ENCODE measurements at places on chromosomes 7 and 10.
A peak's percentile ranks its signal among the peaks of the same experiment; 100 is the strongest.

DNA sequence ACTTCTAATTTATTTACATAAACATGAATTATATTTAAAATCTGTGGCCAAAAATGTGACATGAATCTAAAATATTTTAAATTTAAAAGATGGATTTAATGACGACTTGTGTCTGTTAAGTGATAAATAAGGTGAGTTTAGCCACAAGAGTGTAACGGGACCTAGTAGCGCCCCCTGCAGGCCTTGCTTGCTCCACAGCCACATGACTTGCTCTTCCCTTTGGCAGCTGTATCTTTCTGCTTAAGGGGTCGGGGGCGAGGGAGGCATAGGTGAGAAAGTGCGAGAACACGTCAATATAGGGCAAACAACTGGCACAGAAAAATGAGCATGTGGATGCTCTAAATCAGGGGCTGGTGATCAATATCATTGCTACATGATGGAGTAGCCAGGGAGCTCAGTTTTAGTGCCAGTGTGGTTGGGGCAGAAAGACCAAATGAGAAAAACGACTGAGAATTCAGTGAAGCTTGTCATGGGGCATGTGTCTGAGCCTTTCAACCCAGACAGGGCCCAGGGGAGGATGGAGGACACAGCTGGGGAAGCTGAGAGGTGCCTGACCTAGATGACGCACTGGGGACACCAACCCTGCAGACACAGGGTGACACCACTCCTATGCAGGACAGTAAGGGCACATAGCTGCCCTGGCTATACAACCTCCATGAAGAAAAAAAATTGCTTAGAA is 49.8 kb downstream of the PAXIP1 start:
- DNase-seq, result peak; percentile 69

DNA sequence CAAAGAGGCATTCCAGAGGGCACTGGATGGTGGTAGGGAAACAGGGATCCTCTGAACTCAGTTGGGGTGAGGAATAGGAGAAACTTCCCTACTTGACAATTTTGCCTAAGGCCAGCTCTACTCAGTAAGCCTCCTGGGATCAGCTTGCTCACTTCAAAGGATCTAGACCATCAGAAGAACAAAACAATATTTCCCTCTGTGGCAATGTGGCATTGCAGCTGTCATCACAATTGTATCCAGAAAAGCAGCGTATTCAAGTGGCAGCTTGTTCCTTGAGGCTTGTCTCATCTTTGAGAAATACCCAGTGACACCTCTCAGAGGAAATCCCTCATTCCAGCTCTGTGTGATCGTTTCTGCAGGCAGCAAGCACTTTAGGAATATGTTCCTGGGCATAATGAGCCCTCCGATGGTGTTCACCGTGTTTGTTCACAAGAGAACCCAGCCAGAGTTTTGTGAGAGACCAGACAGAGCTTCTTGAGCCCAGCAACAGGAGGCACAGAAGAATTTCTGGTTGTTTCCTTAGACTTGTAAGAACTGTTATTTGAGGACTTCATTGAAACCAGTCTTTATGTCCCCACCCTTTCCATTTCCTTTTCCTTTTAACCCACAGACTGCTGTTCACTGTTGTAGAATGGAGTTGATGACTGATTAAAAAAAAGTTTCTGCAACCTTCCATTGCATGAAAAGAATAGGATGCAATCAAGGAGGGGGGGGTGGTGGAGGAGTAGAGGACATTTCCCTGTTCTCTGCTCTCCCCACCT is 747.3 kb downstream of the LRMDA start:
- DNase-seq, result no peak

DNA sequence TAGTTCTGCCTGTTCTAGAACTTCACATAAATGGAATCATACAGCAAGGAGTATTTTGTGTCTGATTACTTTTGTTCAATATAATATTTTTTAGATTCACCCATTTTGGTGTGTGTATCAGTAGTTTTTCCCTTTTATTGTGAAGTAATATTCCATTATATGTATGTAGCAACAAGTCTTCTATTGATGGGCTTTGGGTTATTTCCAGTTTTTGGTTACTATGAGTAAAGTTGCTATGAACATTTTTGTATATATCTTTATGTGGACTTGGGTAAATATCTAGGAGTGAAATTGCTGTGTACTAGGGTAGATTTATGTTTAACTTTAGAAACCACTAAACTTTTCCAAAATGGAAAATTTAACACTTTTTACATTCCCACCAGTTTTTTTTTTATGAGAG is 35.7 kb downstream of the ADK start:
- no peak for DNase-seq

GRCh38 chr7:51314726-51315125 is 1.9 kb downstream of the COBL start:
- DNase-seq, result no peak

DNA sequence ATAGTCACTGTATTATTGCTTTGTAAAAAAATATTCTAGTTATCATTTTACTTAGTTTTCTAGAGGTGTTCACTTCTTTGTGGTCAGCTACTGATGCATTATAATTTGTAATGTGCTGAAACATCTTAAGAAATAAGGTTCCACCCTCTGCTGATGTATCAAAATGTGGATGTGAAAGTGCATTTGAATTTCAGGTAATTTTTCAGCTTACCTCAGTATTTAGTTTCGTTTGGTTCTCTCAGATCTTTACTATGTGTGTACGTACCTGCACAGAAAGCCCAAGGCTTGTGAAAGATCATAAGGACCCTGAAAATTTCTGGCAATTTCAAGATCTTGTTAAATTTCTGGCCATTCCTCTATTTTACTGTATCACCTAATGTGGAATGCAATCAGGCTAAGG is 542.3 kb upstream of the TPK1 start:
- no peak for DNase-seq

GRCh38 chr10:116101616-116102315 is 171.2 kb downstream of the GFRA1 start:
- DNase-seq, result no peak

- no peak for DNase-seq
Observed at GRCh38 chr7:33754933-33755928, 150.1 kb upstream of the BMPER start.

- no peak for DNase-seq
Observed at GRCh38 chr7:139557857-139558581, 34.5 kb downstream of the CLEC2L start.

DNA sequence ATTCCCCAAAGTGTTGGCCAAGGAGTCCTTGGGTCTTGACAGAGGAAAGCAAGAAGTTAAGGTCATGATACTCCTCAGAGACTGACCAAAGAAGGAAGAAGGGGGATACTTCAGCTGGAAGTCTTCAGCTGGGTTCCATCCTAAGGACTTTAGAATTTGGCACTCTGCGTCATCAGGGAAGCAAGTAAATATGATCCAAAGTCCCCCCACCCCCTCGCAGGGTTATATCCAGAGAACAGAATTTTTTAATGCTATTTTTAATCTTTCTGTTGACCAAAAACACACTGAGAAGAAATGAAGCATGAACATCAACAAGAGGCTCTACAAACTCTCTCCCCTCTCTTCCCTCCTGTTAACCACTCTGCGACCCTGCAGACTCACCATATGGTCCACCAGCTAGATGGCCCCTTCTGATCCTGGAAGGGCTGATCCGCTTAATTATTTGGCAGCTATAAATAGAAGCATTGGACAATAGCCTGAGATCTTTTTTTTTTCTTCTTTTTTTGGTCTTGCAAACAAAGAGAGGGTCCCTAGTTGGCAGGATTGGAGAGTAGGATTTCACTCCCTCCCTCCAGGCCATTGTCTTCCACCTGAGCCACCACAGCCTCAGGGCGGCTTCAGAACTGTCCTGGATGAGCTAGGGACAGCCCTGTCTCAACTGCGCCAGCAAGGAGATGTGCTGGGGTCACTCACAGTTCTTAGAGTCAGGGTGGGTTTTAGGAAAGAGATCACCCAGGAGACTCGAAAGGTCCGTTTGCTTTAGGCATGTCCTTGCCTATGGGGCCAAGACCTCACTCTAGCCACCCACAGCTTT is 196.0 kb downstream of the KCNMA1 start:
- no peak for DNase-seq

DNA sequence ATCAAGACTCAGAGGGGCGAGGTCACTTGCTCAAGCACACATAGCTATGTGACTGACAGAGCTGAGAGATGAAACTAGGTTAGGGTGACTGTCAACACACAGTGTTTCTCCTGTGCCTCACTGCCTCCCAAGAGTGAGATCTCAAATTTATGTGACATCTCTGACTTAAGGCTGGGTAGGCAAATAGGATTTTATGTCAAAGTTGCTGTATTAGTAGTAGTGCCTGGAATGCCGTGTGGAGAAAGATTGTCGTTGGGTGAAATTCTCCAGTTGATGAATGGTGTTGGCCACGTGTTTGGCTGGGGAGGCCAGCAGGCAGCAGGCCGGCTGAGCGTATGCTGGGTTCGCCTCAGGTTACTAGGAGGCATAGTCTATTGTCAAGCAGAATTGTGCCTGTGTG is 148.3 kb upstream of the BMPER start:
- DNase-seq, result no peak

- DNase-seq, result no peak
Observed at GRCh38 chr10:46520941-46521340, 35.5 kb downstream of the GPRIN2 start.

- no peak for DNase-seq
Observed at GRCh38 chr10:46268076-46268881, 18.5 kb upstream of the ANTXRL start.

- DNase-seq, result no peak
Observed at GRCh38 chr7:107469929-107470328, at the start of gene GPR22. Gene GPR22, plus strand, starts transcription at chr7:107470057. Its CDS starts 4,004 bp downstream, at chr7:107474061.

- no peak for DNase-seq
Observed at GRCh38 chr10:47205192-47205591, 94.8 kb upstream of the GDF10 start.

GRCh38 chr7:2873686-2874551 is 29.8 kb upstream of the GNA12 start:
- DNase-seq, result no peak

GRCh38 chr10:72334196-72334824 is 20.4 kb downstream of the DNAJB12 start:
- DNase-seq, result no peak

GRCh38 chr10:59654007-59654406 is 55.6 kb downstream of the SLC16A9 start:
- no peak for DNase-seq

- peak; percentile 43 for DNase-seq
Observed at GRCh38 chr7:80453699-80454340, 58.0 kb downstream of the GNAT3 start.

DNA sequence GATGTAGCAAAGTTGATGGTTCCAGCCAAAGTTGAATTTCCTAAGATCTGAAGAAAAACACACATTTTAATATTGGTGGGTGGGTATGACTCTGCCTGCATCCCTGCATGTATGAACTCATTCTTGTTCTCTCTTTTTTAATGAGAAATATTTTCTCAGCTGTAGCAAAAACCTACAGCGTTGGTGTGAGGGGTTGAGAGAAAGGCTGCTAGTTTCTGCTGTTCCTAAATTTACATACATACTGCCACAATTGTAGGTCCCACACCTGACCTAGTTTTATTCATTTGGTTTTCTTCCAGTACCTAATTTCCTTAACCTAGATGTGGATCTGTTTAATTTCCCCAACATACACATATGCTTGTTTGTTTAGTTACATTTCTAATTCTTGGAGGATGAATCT is 4.6 kb downstream of the AGFG2 start:
- DNase-seq, result no peak

DNA sequence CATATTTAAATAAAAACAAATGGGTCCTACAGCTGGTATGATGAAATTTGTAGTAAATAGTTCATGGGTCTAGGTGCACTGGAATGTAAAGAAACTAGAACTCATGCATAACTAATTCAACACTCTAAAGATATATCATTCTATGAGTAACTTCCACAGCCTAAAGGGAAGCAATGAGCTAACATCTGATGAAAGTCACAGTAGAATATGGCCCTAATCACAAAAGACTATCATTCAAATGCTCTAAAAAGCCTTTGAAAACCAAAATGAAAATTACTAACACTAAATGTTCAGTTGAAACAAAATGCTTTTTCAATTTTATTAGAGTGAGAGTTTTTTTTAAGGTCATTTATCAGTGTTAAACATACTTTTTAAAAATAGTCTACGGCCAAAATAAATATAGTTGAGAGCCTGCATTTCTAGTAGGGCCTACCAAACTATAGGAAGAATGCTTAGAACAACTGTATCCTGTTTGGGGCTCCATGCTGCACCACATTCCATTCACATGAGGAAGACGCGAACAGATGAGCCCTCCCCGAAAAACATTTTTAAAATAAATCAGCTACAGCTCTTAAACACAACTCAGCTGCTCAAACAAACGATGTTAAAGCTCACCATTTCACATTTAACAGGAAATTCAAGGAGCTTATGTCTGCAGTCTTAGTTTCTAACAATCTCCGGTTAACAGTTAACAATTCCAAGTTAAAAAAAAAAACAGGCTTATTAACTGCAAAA is 134.5 kb downstream of the NRBF2 start:
- peak; percentile 63 for DNase-seq

DNA sequence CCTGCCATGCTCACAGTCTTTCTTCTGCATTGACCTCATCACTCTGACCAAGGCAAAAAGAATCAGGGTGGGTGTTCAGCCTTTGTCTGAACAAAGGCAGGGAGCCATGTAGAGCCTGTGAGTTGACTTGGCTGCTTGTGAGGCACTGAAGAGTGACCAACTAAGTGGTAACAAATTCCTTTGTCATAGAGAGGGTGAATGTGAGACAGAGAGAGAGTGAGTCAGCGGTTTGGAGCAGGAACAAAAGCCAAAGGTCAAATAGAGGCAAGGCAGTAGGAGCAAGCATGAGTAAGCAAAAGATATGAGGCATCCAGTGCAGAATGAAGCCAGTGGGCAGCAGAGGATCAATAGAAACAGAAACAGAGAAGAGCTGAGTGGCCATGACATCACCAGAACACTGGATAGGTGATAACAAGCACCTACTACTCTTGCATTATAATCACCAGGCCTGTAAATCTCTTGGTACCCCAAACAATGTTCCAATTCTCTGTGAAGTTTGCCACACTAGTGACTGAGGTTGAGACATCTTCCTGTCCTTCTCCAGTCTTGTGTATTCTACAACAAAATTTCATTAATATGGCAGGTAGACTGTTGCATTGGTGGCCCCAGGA is 116.2 kb upstream of the LAMB4 start:
- DNase-seq, result no peak

DNA sequence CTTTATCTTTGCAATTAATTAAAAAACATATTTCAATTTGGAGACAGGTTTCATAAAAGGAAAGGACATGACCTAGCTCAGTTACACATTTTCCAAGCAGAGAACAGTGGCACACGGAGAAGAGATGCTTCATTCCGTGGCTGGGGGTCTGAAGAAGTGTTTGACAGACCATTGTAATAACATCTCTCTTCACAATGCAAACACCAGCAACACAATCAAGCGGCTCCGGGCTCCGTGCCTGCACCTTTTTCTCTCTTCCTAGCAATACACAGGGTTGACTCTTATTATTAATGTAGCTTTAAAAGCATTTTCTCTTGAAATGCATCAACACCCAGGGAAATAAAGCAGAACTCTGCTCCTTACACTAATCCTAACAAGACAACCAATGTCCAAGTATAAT is 261.0 kb upstream of the AOAH start:
- DNase-seq, result no peak

DNA sequence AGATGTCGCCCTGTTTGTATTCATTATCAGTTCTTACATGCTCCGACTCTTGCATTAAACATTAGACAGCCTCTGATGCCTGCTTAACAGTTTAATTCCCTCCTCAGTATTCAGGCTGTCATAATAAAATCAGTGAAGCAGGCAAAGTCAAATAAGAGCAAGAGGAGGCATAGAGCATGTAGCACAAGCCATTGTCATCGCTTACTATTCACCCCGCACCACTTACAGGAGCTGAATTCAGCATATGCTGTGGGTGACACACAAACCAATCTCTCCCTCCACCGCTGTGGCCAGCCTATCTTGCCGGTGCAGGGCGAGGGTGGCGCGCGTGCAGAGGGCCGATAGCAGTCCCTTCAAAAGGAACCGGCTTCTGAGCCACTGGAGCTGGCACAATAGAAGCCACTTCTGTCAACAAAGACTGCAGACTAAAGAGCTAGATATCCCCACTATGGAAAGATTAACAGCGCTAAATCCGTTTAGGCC is 433.2 kb upstream of the MGMT start:
- peak; percentile 61 for DNase-seq

All from hematopoietic multipotent progenitor cell treated with erythropoietin and hydrocortisone succinate and interleukin-3 and kit ligand, for 15 days (in vitro differentiated cells).